ENCODE measurements at places on chromosomes 12 and 14.

GRCh38 chr14:56858422-56858821 is 48.1 kb upstream of the OTX2 start:
- DNase-seq, result no peak

GRCh38 chr14:51859131-51859530 is 1.3 kb upstream of the GNG2 start:
- no peak for DNase-seq

- DNase-seq, result no peak
These were observed 1.7 kb downstream of the FOS start for GRCh38 chr14:75280291-75280830.

DNA sequence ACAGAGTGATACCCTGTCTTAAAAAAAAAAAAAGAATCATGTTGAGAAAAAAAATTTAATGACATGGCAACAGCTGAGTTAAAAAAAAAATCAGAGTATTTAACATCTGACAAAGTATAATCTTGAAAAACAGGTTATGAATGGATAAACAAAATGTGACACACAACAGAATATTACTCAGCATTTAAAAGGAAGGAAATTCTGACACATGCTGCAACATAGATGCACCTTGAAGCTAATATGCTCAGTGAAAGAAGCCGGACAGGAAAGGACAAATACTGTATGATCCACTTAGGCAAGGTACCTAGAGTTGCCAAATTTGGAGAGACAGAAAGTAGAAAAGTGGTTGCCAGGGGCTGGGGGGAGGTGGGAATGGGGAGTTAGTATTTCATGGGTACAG is 19.4 kb upstream of the EIF2B2 start:
- no peak for DNase-seq

DNA sequence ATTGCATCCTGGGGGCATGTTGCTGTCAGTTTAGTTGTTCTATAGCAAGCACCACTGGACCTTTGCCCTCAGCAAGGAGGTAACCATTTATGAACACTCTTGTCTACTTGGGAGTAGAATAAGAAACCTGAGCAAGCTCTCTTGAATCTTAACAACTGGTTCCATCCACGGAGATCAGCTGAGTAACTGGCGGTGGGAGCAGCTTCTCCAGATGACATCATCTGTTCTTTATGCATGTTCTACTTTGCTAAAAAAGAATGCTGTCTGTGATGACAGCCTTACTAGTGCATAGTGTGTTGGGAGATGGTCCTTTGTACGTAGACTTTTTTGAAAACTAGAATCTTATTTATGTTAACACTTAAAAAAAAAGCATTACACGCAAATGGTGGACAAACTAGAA is 17.7 kb downstream of the SLC4A8 start:
- DNase-seq, result no peak

DNA sequence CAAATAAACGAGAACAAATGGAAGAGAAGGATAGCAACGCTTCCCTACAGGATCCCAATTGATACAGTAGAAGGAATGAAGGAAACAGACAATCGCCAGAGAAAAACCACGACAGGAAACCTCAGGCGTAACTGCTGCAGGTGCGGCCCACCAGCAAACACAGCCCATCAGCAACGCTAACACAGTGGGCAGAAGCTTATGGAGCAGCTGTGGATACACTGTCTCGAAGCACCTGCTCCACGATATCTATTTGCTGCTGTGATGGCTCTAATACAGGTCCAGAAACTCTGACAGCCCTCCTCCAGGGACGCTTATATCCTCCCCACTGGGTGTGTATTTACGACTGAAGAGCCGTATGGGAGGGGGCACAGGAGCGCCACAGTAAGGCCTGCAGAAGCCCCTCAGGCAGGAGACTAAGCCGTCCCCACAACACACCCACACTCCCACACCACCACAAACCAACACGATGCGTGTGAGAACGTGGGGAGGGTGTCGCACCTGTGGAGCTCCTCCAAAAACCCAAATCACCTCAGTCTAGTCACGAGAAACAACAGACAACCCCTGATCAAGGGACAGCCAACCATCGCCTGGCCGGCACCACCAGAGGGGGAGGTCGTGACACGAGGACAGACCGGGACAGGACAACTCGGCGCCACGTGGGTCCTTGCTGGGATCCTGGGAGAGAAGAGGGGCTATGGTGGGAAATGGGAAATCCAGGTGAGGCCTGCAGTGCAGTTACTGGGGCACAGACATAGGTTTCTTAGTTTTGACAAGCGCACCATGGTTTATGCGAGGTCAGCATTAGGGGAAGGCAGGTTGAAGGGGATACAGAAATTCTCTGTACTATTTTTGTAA is 24.0 kb downstream of the POLE start:
- no peak for DNase-seq

GRCh38 chr12:39824505-39825212 is 205.1 kb upstream of the ABCD2 start:
- no peak for DNase-seq

GRCh38 chr12:16034136-16034817 is 123.1 kb downstream of the DERA start:
- DNase-seq, result no peak

GRCh38 chr12:25276199-25276937 is 25.6 kb upstream of the KRAS start:
- DNase-seq, result peak; percentile 58

- DNase-seq, result no peak
These were observed 62.6 kb downstream of the ELK3 start for GRCh38 chr12:96256672-96257361.

GRCh38 chr12:92094751-92095161 is 50.9 kb downstream of the BTG1 start:
- DNase-seq, result no peak

- no peak for DNase-seq
These were observed 8.3 kb downstream of the DERA start for GRCh38 chr12:15919418-15919817.

DNA sequence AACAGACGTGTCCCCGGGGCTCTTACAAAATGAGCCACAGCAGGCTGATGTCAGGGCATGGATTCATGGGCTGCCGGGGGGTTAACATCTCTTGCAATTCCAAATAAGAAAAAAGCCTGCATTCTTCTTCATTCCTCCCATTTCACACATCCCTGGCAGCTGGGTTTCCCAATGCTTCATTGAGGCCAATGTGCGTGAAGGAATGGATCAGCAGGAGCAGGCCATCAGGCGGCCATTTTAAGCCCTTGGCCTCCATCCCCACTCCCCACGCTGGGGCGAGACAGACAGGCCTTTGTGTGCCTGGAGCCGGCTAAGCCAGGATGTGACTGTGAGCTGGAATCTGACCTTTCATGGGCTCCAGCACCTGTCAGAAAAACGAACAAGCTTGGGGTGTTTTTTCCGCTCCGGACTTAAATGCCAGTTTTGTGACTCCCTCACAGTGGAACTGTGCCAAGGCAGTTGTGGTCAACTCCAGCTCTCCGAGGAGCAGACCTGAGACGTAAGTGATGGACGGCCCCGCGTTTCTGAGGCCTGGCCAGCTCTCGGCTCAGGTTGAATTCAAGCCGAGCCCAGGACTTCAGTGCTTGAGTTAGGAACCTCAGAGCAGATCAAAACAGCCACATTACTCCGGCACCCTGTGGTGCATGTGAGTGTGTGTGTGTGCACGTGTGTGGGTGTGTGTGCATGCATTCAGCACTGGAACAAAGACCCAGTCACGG is 133.1 kb downstream of the TMEM30B start:
- no peak for DNase-seq

- no peak for DNase-seq
These were observed 98.4 kb downstream of the APAF1 start for GRCh38 chr12:98743362-98743953.

DNA sequence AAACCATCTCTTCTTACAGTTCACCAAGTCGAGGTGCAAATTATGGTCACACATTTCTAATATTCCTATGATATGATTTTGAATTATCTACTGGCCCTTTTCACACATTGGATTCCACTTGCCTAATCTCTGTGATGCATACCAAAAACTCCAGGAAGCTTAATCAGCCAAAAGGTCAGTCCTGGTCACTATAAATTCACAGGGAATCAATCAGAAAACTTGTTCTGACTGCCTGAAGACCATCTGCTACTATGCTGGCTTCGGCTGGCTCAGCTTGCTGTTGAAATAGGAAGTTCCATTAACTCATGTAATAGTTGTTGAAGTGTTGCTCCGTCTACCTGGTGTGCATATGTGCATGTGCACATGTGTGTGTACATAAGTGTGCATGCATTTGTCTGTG is 142.8 kb upstream of the FLRT2 start:
- DNase-seq, result no peak

DNA sequence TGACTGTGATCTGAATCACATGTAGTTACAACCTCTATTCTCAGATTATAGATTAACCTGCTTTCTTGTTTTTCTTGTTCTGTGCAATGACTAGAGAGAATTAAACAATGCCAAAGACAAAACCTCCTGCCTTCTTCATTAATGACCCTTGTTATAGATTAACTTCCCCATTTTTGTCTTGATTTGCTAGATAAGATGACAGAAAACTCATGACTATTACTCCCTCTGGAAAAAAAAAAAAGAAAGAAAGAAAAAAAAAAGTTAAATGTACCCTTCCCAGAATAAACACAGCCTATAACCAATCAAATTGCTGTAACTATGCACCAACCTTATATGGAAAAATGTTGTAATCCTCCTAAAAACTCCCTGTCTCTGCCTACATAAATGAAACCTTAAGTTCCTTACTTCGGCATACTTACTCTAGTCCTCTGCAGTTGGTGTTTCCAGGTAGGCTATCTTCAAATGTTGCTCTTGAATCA is 41.1 kb upstream of the PCED1B start:
- no peak for DNase-seq
